Activated CD8-positive, alpha-beta T cell treated with anti-CD3 and anti-CD28 coated beads, Interleukin-2, amount 10 ng/mL, durations not matched to agents 7 days and 5 days (primary cell): ENCODE measurements at places on chromosomes 7 and 10. TPM values are rescaled to one million over a fixed set of nuclear protein-coding genes. Genes with fewer than 3 reads are reported as not detected.

GRCh38 chr7:123571684-123572083 is 14.1 kb upstream of the NDUFA5 start:
- H3K4me1 ChIP-seq, result no peaks in the 10 kb centered on the region
- no peaks in the 10 kb centered on the region for H3K36me3 ChIP-seq
- no peak overlapping the region for H3K4me3 ChIP-seq

DNA sequence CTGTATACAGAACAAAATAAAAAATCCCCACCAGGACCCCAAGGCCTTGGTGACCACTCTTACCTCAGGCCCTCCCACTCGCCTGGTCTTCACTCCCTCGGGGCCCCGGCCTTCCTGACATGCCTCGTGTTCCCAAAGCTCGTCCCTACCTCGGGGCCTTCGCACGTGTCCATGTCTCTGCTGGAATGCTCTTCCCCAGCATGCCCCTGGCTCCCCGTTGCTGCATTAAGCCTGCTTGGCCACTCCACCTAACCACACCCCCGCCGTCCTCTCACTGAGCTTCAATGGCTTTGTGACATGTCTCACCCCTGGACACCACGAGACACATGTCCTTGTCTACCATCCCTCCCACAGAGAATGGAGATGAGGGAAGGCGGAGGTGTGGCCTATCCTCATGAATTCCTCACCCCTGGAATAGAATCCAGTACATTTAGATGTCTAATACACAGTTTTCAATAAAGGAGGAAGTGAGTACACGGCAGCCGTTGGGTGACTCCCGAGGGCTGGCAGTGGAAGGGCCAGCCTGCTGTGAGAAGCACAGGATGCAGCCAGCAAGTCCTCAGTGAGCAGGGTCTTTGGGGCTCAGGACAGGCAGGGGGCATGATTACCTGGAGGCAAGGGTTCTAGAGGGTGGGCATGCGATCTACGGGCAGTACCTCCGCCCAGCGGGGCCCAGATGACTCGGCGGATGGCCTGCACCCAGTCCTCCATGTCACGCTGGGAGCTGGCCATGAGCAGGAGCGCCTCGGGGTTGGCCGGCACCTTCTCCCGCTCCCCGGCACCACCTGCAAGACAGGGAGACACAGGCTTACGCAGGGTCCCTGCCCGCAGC is 125.7 kb downstream of the ARHGAP22 start:
- no peak for DNase-seq
- no peaks in the 10 kb centered on the region for H3K4me1 ChIP-seq
- H3K4me3 ChIP-seq, result no peak overlapping the region
- peaks cover 29% of the 10 kb centered on the region for H3K27me3 ChIP-seq
- H3K27ac ChIP-seq, result no peak overlapping the region

- peaks cover 35% of the 10 kb centered on the region for H3K4me1 ChIP-seq
- H3K27ac ChIP-seq, result peak overlapping the region; percentile 3
- no peaks in the 10 kb centered on the region for H3K36me3 ChIP-seq
- H3K27me3 ChIP-seq, result no peaks in the 10 kb centered on the region
- no peak overlapping the region for H3K4me3 ChIP-seq
Measured at GRCh38 chr7:151757274-151757673, 119.6 kb downstream of the PRKAG2 start.

DNA sequence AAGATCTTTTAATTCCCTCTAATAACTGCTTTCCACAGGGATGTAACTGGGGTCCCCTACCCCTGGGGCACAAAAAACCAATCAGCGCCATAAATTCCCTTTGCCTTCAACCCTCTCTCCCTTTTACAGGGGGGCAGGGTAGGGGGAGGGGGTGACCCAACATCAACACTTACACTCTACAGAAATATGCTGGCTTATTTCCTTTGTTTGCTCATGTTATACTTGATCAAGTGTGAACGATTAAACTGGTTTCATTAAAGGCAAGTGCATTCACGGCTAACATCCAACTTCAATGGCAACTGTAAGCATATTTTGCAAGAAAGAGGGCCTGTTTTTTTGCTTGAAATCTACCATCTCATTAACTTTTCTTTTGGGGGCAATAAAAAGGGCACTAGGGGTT is 2.9 kb downstream of the CTBP2 start:
- DNase-seq, result no peak
- H3K27me3 ChIP-seq, result peaks cover 56% of the 10 kb centered on the region
- peak overlapping the region; percentile 22 for H3K4me3 ChIP-seq
- no peaks in the 10 kb centered on the region for H3K36me3 ChIP-seq
- H3K4me1 ChIP-seq, result peaks cover 11% of the 10 kb centered on the region

DNA sequence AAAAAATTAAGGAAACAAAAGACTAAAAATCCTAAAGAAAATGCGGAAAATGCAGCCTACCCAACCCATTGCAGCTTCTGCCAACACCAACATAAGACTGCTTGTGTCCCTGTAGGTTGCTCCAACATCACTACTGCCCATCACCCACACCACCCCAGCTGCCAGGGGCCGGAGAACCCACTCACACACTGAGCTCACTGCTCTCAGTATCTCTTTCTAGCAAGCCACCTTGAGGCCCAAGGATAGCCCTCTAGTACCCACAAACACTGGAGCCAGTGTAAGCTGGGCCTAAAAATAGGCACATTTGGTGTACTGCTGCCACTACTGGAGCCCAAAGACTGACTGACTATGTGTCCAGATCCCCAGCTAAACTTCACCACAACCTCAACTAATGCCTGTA is 67.3 kb downstream of the MEST start:
- H3K36me3 ChIP-seq, result peaks cover 2% of the 10 kb centered on the region
- no peak overlapping the region for H3K4me3 ChIP-seq
- DNase-seq, result no peak
- no peak overlapping the region for H3K27ac ChIP-seq

- no peak for DNase-seq
- no peak overlapping the region for H3K4me3 ChIP-seq
- H3K27ac ChIP-seq, result no peak overlapping the region
- H3K4me1 ChIP-seq, result no peaks in the 10 kb centered on the region
Measured at GRCh38 chr10:77319557-77319956, 318.1 kb downstream of the KCNMA1 start.

DNA sequence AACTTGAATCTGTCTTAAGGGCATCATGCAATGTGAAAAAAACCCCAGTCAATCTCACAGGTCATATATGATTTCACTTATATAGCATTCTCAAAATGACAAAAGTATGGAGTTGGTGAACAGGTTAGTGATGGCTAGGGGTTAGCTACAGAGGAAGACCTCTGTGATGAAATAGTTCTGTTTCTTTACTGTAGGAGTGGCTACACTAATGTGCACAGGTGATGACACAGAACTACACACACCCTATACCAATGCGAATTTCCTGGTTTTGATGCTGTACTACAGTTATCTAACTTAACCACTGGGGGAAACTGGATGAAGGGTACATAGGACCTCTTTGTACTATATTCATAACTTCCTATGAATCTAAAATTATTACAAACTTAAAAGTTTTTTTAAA is 541.8 kb downstream of the PARD3 start:
- no peak overlapping the region for H3K27ac ChIP-seq
- no peak for DNase-seq
- H3K4me3 ChIP-seq, result no peak overlapping the region
- H3K27me3 ChIP-seq, result peaks cover 2% of the 10 kb centered on the region

DNA sequence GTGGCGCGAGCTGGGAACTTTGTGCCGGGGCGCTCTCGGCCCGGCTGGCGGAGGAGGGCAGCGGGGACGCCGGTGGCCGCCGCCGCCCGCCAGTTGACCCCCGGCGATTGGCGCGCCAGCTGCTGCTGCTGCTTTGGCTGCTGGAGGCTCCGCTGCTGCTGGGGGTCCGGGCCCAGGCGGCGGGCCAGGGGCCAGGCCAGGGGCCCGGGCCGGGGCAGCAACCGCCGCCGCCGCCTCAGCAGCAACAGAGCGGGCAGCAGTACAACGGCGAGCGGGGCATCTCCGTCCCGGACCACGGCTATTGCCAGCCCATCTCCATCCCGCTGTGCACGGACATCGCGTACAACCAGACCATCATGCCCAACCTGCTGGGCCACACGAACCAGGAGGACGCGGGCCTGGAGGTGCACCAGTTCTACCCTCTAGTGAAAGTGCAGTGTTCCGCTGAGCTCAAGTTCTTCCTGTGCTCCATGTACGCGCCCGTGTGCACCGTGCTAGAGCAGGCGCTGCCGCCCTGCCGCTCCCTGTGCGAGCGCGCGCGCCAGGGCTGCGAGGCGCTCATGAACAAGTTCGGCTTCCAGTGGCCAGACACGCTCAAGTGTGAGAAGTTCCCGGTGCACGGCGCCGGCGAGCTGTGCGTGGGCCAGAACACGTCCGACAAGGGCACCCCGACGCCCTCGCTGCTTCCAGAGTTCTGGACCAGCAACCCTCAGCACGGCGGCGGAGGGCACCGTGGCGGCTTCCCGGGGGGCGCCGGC is 870 bp downstream of the FZD1 start:
- peak overlapping the region; percentile 75 for H3K4me3 ChIP-seq
- DNase-seq, result peak; percentile 32
- H3K36me3 ChIP-seq, result no peaks in the 10 kb centered on the region
- H3K27ac ChIP-seq, result no peak overlapping the region
- H3K27me3 ChIP-seq, result peaks cover 36% of the 10 kb centered on the region

- peak overlapping the region; percentile 35 for H3K27ac ChIP-seq
- peaks cover 36% of the 10 kb centered on the region for H3K4me1 ChIP-seq
- no peaks in the 10 kb centered on the region for H3K27me3 ChIP-seq
- DNase-seq, result no peak
Measured at GRCh38 chr10:26698909-26699308, 1.4 kb downstream of the PDSS1 start.

GRCh38 chr7:94276795-94277194 is 117.9 kb upstream of the COL1A2 start:
- no peaks in the 10 kb centered on the region for H3K36me3 ChIP-seq
- H3K4me1 ChIP-seq, result no peaks in the 10 kb centered on the region
- H3K27ac ChIP-seq, result no peak overlapping the region
- H3K27me3 ChIP-seq, result peaks cover 2% of the 10 kb centered on the region
- no peak overlapping the region for H3K4me3 ChIP-seq
- DNase-seq, result no peak

DNA sequence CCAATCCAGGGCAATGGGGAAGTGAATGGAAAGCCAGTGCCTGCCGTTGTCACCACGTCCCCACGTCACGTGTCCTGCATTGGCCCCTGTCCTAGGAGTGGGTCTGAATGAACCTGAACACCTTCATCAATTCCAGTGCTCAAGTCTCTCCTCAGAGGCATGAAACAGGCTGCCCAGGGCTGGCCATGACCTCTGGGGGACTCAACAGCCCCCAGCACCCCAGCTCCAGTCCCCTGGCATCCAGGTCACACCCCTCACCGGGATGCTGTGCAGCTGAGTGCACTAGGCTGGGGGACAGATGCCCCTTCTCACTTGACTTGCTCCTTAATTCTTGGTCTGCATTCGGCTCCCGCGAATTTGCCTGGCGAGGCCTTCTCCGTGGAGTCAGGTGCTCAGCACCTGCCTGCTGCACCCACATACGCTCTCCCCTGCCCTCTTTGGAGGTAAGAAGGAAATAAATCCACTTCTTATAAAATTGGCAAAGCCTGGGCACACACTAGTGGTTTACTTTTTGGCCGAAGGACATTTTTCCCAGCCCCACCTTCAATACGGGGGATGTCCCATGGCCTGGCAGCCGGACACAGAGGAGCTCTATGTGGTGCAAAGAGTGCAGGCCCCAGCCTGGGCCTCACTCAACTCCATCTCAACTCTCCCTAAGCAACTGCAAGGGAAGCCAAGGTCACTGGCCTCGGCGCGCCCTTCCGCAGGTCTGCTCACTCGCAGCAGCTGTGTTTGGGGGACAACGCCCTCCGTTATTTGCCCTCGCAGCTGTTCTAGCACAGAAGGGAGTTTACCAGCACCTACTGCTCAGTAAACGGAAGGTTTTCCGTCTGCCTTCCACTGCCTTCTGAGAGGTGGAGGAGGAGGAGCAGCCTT is 77.6 kb upstream of the SHH start:
- H3K36me3 ChIP-seq, result no peaks in the 10 kb centered on the region
- H3K27ac ChIP-seq, result no peak overlapping the region
- H3K4me1 ChIP-seq, result no peaks in the 10 kb centered on the region
- DNase-seq, result no peak

AGAP3 gene
- total RNA-seq, result 12.6 TPM

AZGP1 gene
- total RNA-seq, result not detected
